Right ventricle myocardium inferior (tissue), 1 donor: ENCODE measurements at places on chromosomes 16 and 17. TPM values are rescaled to one million over a fixed set of nuclear protein-coding genes. Genes with fewer than 3 reads are reported as not detected.

Gene AGRP
- total RNA-seq: not detected

Gene MCRIP1
- total RNA-seq: 109 TPM

Gene NACA2
- not detected for total RNA-seq

Gene RAB40C
- total RNA-seq: 8.8 TPM

Gene NPIPA1
- 45.3 TPM for total RNA-seq

Gene REXO5
- total RNA-seq: 5.8 TPM

Gene HES7
- total RNA-seq: not detected

Gene MEOX1
- total RNA-seq: 11.1 TPM

Gene VPS35
- total RNA-seq: 86.9 TPM

Gene SLC43A2
- total RNA-seq: 5.5 TPM

Gene ZNF19
- total RNA-seq: 1.9 TPM

Gene KRTAP3-2
- not detected for total RNA-seq
